ENCODE measurements at places on chromosomes 6 and 20. TPM values are rescaled to one million over a fixed set of nuclear protein-coding genes. Genes with fewer than 3 reads are reported as not detected.

The MATN4 gene
- total RNA-seq, result not detected

The ANKRD66 gene
- total RNA-seq, result not detected

The NKX2-2 gene
- 1.2 TPM for total RNA-seq

The SH3BGRL2 gene
- 47.2 TPM for total RNA-seq

The BAG2 gene
- total RNA-seq, result 1.2 TPM

- H3K4me1 ChIP-seq, result peaks cover 2% of the 10 kb centered on the region
- H3K27ac ChIP-seq, result no peak overlapping the region
- no peaks in the 10 kb centered on the region for H3K36me3 ChIP-seq
- DNase-seq, result no peak
Observed at GRCh38 chr6:25922301-25922700, 8.2 kb downstream of the SLC17A2 start.

DNA sequence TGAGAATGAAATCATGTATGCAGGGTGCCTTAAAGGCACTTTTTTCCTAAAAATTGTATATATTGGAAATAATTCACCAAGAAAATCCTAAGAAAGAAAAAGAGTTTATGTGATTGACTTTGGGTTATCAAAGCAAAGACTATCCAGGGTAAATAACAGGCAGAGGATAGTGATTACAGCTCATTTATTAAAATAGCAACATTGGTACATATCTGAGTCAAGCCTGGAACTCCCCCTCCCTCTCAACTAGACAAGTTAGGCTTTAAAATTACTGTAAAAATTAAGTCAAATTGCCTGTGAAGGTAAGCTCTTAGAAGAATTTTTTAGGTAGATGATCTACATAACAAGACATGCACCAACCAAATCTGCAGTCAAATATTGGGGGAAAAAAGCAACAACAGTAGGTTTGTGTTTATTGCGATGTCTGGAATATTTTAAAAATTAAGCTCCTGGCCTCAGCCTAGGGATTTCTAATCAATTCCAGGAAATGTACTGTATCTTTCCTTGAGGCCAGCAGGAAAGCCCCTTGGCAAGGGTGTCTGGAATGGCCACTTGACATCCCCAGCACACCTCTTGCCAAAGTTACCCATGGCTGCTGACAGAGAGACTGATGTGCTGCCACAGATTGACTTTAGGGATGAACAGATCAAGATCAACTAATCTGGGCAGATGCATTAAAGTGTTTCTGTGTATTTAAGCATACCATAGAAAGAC, 31.2 kb upstream of the HBS1L start:
- no peaks in the 10 kb centered on the region for H3K36me3 ChIP-seq
- H3K4me1 ChIP-seq, result peaks cover 8% of the 10 kb centered on the region
- DNase-seq, result no peak

- peaks cover under 1% of the 10 kb centered on the region for H3K4me1 ChIP-seq
- H3K27ac ChIP-seq, result no peak overlapping the region
- no peaks in the 10 kb centered on the region for H3K36me3 ChIP-seq
- no peak for DNase-seq
- no peaks in the 10 kb centered on the region for H3K27me3 ChIP-seq
- no peak overlapping the region for H3K4me3 ChIP-seq
Observed at GRCh38 chr6:44171899-44172546, 13.4 kb downstream of the CAPN11 start.

- DNase-seq, result no peak
- no peak overlapping the region for H3K4me3 ChIP-seq
- no peaks in the 10 kb centered on the region for H3K27me3 ChIP-seq
- peaks cover 1% of the 10 kb centered on the region for H3K4me1 ChIP-seq
- no peaks in the 10 kb centered on the region for H3K36me3 ChIP-seq
Observed at GRCh38 chr6:12275107-12275506, 15.1 kb upstream of the EDN1 start.

DNA sequence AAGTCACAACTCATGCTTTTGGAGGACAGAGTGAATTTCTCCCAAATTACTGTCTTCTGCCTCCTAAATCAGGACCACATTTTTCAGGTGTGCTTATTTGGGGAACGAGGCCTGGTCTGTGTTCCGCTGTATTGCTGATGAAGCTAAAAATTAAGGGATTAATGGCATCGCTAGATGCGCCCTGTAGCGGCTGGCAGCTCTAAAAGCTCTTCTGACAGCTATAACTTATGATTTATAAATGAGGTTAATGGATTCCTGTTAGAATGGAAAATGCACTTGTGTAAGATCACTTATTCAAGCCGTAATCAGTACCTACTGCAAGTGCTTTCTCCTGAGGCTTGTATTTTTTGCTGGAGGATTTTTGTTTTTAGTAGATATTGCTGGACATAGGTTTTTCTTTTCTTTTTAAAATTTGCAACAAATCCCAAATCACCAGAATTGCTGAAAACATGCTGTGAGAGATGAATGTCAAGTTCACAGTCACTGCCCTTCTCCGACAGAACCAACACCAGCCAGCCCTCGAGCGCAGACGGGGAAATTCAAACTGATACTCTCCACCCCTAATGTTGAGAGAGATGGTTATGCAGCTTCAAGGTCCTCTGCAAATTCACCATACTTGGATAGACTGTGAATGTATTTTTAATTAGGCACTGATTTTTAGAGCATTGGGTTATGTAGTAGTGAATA, 49.1 kb downstream of the AKAP12 start:
- peak overlapping the region; percentile 69 for H3K27ac ChIP-seq
- H3K36me3 ChIP-seq, result no peaks in the 10 kb centered on the region
- H3K4me3 ChIP-seq, result peak overlapping the region; percentile 47
- DNase-seq, result no peak

- peaks cover 8% of the 10 kb centered on the region for H3K4me1 ChIP-seq
- H3K27ac ChIP-seq, result no peak overlapping the region
- no peak overlapping the region for H3K4me3 ChIP-seq
- peaks cover 2% of the 10 kb centered on the region for H3K27me3 ChIP-seq
- peak; percentile 5 for DNase-seq
Observed at GRCh38 chr20:59016795-59017492, 2.3 kb upstream of the TUBB1 start.

- H3K4me3 ChIP-seq, result no peak overlapping the region
- H3K27me3 ChIP-seq, result peaks cover 2% of the 10 kb centered on the region
- no peaks in the 10 kb centered on the region for H3K4me1 ChIP-seq
- H3K27ac ChIP-seq, result no peak overlapping the region
Observed at GRCh38 chr6:25173951-25174474, 105.2 kb upstream of the CARMIL1 start.

DNA sequence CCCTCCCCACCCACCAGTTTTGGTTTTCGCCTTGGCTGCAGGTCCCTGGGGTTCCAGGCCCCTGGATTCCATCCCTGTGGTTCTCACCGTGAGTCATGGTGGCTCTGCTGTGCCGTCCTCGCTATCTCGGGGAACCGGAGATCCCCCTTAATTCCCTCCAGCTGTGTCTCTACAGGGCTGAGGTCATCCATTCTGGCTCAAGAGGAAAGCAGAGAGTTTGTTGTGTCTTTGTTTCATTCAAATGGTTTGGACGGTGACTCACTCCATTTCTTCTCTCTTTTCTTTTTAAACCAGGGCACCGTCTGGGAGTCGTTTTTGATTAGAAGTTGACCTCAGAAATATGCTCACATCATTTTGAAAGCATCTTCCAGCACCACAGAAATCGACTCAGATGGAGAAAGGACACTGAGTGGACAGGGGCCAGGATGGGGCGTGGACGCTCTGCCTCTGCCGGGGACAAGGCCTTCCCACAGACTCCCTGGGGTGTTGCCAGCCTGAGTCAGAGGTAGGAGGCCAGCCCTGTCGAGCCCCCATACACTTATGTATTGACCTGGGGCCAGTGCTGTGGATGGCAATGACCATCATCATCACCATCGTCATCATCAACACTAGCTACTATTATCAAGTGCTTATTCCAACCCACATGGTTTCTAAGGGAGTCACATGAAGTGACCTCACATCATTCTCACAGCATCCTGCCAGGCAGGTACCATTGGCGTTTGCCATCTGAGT, 176.2 kb downstream of the NFATC2 start:
- H3K36me3 ChIP-seq, result peaks cover 8% of the 10 kb centered on the region
- no peak for DNase-seq
- H3K27me3 ChIP-seq, result peaks cover 2% of the 10 kb centered on the region
- no peaks in the 10 kb centered on the region for H3K4me1 ChIP-seq
- no peak overlapping the region for H3K4me3 ChIP-seq

GRCh38 chr6:150672800-150673199, 73.1 kb downstream of the PLEKHG1 start:
- peaks cover 2% of the 10 kb centered on the region for H3K4me1 ChIP-seq
- H3K27me3 ChIP-seq, result no peaks in the 10 kb centered on the region
- H3K36me3 ChIP-seq, result no peaks in the 10 kb centered on the region
- no peak overlapping the region for H3K27ac ChIP-seq

Measured in glutamatergic neuron (in vitro differentiated cells).